Stimulated activated naive B cell treated with anti-CD40 and anti-IgM and Interleukin-4, amounts not matched to agents 10 μg/mL and 1 μg/mL and 100 μg/mL, for 72 hours (primary cell): ENCODE measurements at places on chromosomes 1 and 21.

- no peak for DNase-seq
Measured at GRCh38 chr1:205449750-205450443, 5.9 kb downstream of the BLACAT1 start.

DNA sequence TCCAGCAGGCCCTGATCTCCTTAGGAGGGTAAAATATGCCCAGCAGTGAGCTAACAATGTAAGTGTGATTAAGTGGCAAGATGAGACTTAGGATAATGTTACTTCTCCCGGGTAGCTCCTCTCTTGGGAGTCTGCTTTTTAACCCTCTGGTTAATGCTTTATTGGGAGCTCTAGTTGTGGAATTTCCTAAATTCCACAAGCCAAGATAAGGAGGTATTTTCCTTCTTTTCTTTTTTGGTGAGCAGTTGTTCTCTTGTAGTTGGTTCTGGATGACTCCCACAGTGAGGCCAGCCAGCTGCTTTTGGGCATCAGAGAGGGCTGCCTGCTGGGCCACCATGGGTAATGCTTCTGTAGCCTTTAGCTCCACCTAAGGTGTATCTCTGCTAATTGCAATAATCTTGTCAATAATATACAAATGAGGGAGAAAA, 19.3 kb downstream of the C1orf52 start:
- no peak for DNase-seq

DNA sequence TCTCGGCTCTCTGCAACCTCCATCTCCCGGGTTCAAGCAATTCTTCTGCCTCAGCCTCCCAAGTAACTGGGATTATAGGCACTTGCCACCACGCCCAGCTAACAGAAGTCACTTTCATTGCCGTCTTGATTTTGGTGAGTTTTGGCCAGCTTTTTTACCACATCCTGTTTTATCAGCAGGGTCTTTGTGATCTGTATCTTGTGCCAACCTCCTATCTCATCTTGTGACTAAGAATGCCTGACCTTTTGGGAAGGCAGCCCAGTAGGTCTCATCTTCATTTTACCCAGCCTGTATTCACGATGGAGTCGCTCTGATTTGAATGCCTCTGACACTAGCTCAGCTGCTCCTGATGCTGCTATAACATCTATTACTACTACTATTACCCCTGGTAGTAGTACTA, 46.8 kb upstream of the BARHL2 start:
- DNase-seq = no peak

DNA sequence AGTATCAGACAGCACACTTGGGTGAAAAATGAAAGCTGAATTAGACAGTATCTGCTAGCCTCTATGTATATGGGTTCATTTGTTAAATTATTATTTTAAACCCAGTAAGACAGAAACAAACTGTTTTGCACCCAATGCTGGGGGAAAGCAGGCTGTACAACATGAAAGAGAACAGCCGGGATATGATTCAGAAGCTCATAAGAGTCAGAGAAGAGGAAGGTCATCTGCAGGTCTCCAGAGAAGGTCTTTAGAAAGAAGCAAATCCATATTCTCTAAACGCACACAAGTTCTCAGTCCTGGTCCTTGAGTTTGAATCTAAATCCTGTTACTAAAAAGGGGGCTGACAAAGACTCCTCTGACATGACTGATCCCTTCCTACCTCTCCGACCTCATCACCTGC, 155.1 kb downstream of the SIPA1L2 start:
- DNase-seq = no peak
